ENCODE measurements at places on chromosomes 12 and 14. TPM values are rescaled to one million over a fixed set of nuclear protein-coding genes. Genes with fewer than 3 reads are reported as not detected.
A peak's percentile ranks its signal among the peaks of the same experiment; 100 is the strongest.

DNA sequence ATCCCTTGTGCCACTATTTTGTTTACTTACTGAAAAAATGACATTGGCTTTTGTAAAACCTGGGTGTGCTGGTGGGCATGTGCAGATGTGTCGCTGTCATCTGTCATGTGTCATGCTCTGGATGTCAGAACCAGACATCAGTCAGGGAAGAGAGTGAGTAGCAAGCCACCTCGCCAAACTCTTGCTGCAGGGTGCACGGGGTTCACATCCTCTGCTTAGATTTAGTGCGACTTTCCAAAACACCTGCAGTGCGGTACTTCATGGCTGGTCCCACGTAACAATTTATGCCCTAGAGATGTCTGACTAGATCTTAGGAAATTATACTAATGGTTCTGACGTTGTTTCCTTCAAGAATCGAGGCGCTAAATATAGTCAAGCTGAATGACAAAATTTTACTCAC lies 106.7 kb downstream of the CRADD start:
- H3K4me3 ChIP-seq: no peak overlapping the region
- no peaks in the 10 kb centered on the region for H3K27me3 ChIP-seq
- peaks cover 34% of the 10 kb centered on the region for H3K4me1 ChIP-seq
- DNase-seq: no peak
- H3K36me3 ChIP-seq: no peaks in the 10 kb centered on the region
- peak overlapping the region; percentile 88 for H3K27ac ChIP-seq

DNA sequence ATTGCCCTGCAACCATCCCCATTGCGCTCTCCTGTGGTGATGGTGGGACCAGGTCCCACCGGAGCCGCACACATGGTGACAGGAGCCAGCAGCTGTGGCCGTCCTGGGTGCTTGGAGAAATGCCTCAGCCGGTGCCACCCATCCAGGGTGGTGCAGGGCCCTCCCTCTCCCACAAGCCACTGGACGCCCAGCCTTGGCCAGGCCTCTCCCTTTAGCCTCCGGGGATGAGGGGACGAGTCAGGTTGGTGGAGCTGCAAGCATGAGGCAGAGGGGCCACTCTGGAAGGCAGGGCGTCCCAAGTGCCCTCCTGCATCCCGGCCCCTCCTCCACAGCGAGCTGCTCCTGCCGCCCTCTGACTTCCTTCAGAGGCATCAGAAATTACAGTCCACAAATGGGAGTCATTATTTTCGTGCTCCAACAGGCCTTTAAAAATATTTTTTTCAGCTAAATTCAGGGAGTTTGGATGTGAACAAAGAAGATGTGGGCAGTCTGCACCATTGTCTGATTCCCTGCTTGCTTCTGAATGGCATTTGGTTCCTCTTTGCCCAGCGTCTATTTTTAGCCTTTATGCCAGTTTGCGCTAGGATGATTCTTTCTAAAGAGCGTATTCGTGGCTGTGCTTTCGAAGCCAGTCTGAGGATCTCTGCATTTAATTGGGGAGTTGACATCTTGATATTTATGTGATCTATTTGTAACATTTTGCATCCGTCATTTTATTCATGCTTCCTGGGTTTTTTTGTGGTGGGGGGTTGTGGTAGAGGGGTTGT lies 189.4 kb downstream of the ADGRD1 start:
- no peak overlapping the region for H3K4me3 ChIP-seq
- no peaks in the 10 kb centered on the region for H3K27me3 ChIP-seq
- no peaks in the 10 kb centered on the region for H3K4me1 ChIP-seq
- no peak overlapping the region for H3K27ac ChIP-seq
- DNase-seq: no peak

GRCh38 chr12:103928682-103929045 lies 1.5 kb upstream of the HSP90B1 start:
- H3K4me3 ChIP-seq: peak overlapping the region; percentile 94
- H3K36me3 ChIP-seq: no peaks in the 10 kb centered on the region
- no peaks in the 10 kb centered on the region for H3K27me3 ChIP-seq
- DNase-seq: no peak
- H3K27ac ChIP-seq: peak overlapping the region; percentile 97

GRCh38 chr14:24149302-24149969 lies 2.1 kb downstream of the RNF31 start:
- H3K4me3 ChIP-seq: no peak overlapping the region
- H3K27me3 ChIP-seq: no peaks in the 10 kb centered on the region
- H3K4me1 ChIP-seq: peaks cover 13% of the 10 kb centered on the region
- no peak for DNase-seq
- H3K27ac ChIP-seq: no peak overlapping the region
- H3K36me3 ChIP-seq: peaks cover 30% of the 10 kb centered on the region

- H3K4me1 ChIP-seq: no peaks in the 10 kb centered on the region
- no peaks in the 10 kb centered on the region for H3K27me3 ChIP-seq
- H3K4me3 ChIP-seq: no peak overlapping the region
- no peak overlapping the region for H3K27ac ChIP-seq
- DNase-seq: no peak
- H3K36me3 ChIP-seq: no peaks in the 10 kb centered on the region
These were observed 38.9 kb downstream of the KCNC2 start for GRCh38 chr12:75170640-75171185.

- H3K4me3 ChIP-seq: no peak overlapping the region
- no peak overlapping the region for H3K27ac ChIP-seq
These were observed 781.5 kb upstream of the FBXO33 start for GRCh38 chr14:40213701-40214100.

- no peak for DNase-seq
- H3K4me1 ChIP-seq: peaks cover 18% of the 10 kb centered on the region
These were observed 8.6 kb upstream of the GPR68 start for GRCh38 chr14:91252871-91253794.

- DNase-seq: no peak
- H3K4me3 ChIP-seq: no peak overlapping the region
- peaks cover 4% of the 10 kb centered on the region for H3K4me1 ChIP-seq
- no peak overlapping the region for H3K27ac ChIP-seq
- no peaks in the 10 kb centered on the region for H3K36me3 ChIP-seq
- no peaks in the 10 kb centered on the region for H3K27me3 ChIP-seq
These were observed 84.7 kb downstream of the ZNF664 start for GRCh38 chr12:124057691-124058090.

DNA sequence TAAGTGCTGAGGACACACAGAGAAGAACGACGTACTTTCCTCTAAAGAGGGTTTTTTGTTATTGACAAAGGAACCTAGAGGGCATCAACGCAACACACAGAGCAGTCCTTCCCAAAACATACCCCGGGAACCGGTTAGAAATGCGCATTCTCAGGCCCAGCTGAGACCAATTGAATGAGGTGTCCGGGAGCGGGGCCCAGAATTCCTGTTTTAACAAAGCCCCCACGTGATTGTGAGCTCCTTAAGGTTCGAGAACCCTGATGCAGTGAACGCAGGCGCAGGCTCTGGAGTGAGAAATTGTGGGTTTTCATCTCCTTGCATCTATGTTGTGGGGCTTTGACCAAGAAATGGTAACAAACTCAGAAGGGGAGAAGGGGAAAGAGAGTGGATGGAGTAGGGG lies 51.0 kb upstream of the TBX3 start:
- H3K27ac ChIP-seq: no peak overlapping the region
- H3K36me3 ChIP-seq: no peaks in the 10 kb centered on the region
- no peaks in the 10 kb centered on the region for H3K27me3 ChIP-seq
- H3K4me1 ChIP-seq: no peaks in the 10 kb centered on the region
- DNase-seq: no peak

- H3K36me3 ChIP-seq: peaks cover 25% of the 10 kb centered on the region
- no peaks in the 10 kb centered on the region for H3K27me3 ChIP-seq
- H3K4me3 ChIP-seq: peak overlapping the region; percentile 86
These were observed 436 bp downstream of the VPS33A start for GRCh38 chr12:122265886-122266229.

DNA sequence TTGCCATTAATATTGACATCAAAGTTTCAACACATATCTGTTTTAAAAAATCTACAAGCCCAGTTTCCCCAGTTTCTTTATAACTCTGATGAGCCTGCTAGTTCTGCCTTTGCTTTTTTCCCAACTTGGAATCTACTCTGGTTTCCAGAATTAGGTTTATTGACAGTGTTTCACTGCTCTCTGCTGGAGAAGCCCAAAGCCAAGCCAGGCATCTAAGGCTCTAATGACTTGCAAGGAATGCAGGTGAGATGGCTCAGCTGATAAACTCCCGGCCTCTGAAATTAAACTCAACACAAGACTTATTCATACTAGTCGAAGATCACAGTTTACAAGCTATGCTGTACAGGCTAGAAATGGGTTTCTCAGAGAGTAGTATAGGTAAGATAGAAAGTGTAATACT lies 54.3 kb downstream of the HMGA2 start:
- no peak overlapping the region for H3K4me3 ChIP-seq
- no peak for DNase-seq
- H3K27me3 ChIP-seq: no peaks in the 10 kb centered on the region
- peaks cover 5% of the 10 kb centered on the region for H3K4me1 ChIP-seq
- no peaks in the 10 kb centered on the region for H3K36me3 ChIP-seq

GRCh38 chr14:42944284-42944683 lies 1337.6 kb downstream of the LRFN5 start:
- DNase-seq: no peak
- H3K4me3 ChIP-seq: no peak overlapping the region
- H3K36me3 ChIP-seq: no peaks in the 10 kb centered on the region
- H3K27me3 ChIP-seq: no peaks in the 10 kb centered on the region
- no peaks in the 10 kb centered on the region for H3K4me1 ChIP-seq
- no peak overlapping the region for H3K27ac ChIP-seq

GRCh38 chr12:104466709-104467345 lies 10.1 kb downstream of the CHST11 start:
- no peaks in the 10 kb centered on the region for H3K27me3 ChIP-seq
- no peak overlapping the region for H3K4me3 ChIP-seq
- no peak overlapping the region for H3K27ac ChIP-seq
- H3K36me3 ChIP-seq: no peaks in the 10 kb centered on the region

GRCh38 chr12:42172441-42173210 lies 28.0 kb upstream of the GXYLT1 start:
- no peak overlapping the region for H3K4me3 ChIP-seq
- H3K36me3 ChIP-seq: no peaks in the 10 kb centered on the region
- DNase-seq: no peak
- no peaks in the 10 kb centered on the region for H3K4me1 ChIP-seq
- no peaks in the 10 kb centered on the region for H3K27me3 ChIP-seq
- H3K27ac ChIP-seq: no peak overlapping the region

- H3K4me1 ChIP-seq: peaks cover 73% of the 10 kb centered on the region
- no peak for DNase-seq
- H3K27me3 ChIP-seq: no peaks in the 10 kb centered on the region
These were observed 70.9 kb downstream of the FERMT2 start for GRCh38 chr14:52879958-52880357.

GRCh38 chr14:90060965-90061684 lies 669 bp upstream of the KCNK13 start:
- peaks cover 27% of the 10 kb centered on the region for H3K4me1 ChIP-seq
- H3K27ac ChIP-seq: no peak overlapping the region
- no peak for DNase-seq
- no peaks in the 10 kb centered on the region for H3K27me3 ChIP-seq
- H3K36me3 ChIP-seq: no peaks in the 10 kb centered on the region

DNA sequence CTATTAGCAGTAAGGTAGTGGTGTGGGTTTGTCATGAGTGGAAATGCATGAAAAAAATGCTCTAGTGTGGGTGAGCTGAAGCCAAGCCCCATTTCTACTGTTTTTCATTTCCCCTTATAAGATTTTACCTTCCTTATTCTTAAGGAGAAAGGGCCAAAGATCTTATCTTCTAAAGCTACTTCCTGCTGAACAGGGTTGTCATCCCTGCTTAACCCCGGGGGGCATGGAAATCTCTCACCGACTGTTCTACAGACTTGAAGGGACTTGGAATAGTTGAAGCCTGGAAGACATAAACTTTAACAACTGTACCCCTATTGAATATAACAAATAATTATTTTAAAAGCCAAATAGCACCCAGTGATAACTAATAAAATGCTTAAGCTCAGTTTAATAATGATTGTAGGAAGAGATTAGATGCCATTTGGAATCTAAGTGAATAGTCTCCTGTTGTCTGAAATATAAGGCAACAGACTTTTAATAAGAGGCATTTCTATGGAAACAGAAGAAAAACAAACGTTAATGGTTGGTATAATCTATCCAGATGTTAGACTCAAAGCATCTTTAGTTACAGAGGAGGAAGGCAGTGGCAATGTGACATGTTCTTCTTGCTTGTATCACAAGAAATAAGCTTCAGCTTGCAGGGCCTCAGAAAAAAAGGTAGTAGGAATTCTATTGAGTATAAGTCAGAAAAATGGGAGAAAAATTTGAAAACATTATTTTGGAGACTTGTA lies 1.8 kb upstream of the GMFB start:
- no peaks in the 10 kb centered on the region for H3K36me3 ChIP-seq
- no peak overlapping the region for H3K27ac ChIP-seq
- no peaks in the 10 kb centered on the region for H3K27me3 ChIP-seq
- DNase-seq: no peak

- H3K27ac ChIP-seq: no peak overlapping the region
- no peaks in the 10 kb centered on the region for H3K4me1 ChIP-seq
- no peak for DNase-seq
- no peaks in the 10 kb centered on the region for H3K27me3 ChIP-seq
These were observed 69.7 kb downstream of the TSPAN11 start for GRCh38 chr12:30996255-30996654.

GRCh38 chr14:78450669-78451318 lies 280.6 kb downstream of the NRXN3 start:
- H3K4me3 ChIP-seq: no peak overlapping the region
- H3K36me3 ChIP-seq: no peaks in the 10 kb centered on the region
- no peaks in the 10 kb centered on the region for H3K27me3 ChIP-seq
- H3K4me1 ChIP-seq: no peaks in the 10 kb centered on the region

Gene SOAT2
- 0.99 TPM for total RNA-seq

Gene SLC6A15
- total RNA-seq: 1.1 TPM

Gene KLRC3
- not detected for total RNA-seq

Gene GAS2L3
- 12.8 TPM for total RNA-seq

Gene TPPP2
- total RNA-seq: not detected

Gene CCDC60
- total RNA-seq: not detected

Gene BHLHE41
- total RNA-seq: 7.5 TPM

Gene SPTB
- 5.6 TPM for total RNA-seq

Gene RTN1
- 129 TPM for total RNA-seq

Gene GARIN6
- total RNA-seq: not detected

Gene LAG3
- total RNA-seq: 0.95 TPM

Gene HOXC12
- not detected for total RNA-seq

Gene LTB4R2
- 15.2 TPM for total RNA-seq

Gene C12orf56
- total RNA-seq: not detected
